ENCODE measurements at places on chromosomes 12 and 14.

GRCh38 chr12:96812153-96812552, 94.9 kb upstream of the NEDD1 start:
- DNase-seq, result no peak

DNA sequence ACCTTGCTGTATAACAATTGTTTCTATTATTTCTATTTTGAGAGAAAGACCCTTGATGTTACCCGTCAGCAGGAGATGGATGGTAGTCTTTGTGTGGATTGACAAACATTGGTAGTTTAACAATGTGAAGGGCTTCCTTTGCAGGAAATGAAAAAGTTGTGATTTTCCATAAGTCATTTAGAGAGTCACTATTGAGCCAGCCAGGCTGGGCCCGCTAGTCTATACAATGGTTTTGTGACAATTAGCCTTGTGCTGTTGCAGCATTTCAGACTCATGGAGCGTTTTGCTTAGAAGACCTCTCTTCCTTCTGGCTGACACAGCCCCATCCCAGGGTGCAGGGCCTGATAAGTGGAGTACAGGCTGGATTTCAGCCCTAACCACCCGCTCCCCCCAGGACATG, 18.3 kb upstream of the SLC38A2 start:
- DNase-seq, result no peak

- no peak for DNase-seq
Observed at GRCh38 chr14:65045709-65046108, 56.6 kb downstream of the MAX start.

DNA sequence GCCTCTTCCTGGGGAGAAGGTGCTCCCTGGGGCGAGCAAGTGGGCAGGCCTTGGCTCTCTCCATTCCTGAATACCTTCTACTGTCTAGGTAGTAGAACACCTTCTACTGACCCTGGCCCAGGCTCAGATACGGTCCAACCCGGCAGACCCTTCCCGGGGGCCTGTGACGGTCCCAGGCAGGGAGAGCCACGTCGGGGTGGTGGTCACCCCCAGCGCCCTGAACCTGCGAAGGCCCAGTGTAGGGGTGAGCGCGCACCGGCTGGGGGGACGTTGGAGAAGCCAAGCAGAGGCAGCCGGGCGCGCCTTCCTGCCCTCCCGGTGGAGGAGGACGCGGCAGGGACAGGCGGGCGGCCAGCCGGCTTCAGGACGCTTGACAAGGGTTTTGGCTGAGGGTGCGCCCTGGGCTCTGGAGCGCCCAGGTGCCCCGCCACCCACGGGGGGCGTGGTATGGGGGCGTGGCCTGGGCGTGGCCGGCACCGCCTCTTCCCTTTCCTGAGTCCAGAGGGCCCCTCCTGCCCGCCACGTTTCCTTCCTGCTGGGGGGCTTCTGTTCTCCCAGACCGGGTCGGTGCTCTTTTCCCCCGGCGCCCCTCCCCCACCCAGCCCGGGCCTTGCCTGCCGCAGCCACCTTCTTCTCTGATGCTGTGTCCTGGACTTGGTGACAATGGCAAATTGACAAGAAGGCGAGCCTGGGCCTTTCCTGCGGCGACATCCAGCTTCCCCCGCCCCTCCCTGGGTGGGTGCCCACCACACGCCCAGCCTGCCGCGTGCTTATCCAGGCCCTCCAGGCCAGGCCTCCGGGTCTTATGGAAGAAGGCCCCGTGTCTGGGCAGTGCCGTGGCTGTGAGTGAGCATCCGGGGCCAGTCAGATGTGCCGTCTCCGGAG, 24.5 kb upstream of the PPP1R13B start:
- peak; percentile 43 for DNase-seq

All from activated T-helper 1 cell treated with anti-CD3 and anti-CD28 coated beads, Interleukin-2, amount 50 U/mL, for 16 hours (primary cell).